Stimulated activated naive CD4-positive, alpha-beta T cell (primary cell): ENCODE measurements at places on chromosomes 1 and 21.

DNA sequence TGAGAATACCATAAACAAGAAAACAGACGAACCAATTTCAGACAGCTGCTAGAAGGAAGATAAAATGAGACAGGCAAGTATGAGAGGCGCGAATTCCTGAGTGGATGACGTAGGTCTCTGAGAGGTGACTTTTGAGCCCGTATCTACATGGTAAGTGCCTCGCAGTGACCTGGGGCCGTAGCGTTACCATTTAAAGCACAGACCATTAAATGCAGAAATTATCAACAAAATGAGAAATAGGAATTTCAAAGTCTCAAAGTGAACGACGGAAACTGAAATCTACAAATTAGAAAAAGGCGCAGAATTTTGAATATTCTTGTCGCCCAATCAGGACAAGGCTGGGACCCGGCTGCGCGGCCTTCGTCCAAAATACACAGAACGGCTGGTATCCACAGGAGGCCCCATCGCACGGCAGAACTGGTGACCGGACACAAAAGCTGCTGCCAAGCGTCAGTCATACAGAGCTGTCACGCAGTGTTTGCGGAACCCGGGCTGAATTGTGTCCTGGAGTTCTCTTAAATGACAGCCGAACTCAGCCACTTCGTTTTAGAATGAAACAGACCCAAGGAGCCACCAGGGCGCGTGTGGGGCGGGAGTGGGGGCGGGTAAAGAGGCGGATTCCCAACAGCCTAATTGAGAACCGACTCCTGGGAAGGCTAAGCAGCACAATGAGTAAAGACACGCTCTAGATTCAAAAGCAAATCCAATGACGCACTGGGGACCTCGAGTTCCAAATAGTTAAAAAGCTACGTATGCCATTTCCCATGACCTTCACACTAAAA, 13.8 kb upstream of the BOLA1 start:
- peak; percentile 83 for DNase-seq

DNA sequence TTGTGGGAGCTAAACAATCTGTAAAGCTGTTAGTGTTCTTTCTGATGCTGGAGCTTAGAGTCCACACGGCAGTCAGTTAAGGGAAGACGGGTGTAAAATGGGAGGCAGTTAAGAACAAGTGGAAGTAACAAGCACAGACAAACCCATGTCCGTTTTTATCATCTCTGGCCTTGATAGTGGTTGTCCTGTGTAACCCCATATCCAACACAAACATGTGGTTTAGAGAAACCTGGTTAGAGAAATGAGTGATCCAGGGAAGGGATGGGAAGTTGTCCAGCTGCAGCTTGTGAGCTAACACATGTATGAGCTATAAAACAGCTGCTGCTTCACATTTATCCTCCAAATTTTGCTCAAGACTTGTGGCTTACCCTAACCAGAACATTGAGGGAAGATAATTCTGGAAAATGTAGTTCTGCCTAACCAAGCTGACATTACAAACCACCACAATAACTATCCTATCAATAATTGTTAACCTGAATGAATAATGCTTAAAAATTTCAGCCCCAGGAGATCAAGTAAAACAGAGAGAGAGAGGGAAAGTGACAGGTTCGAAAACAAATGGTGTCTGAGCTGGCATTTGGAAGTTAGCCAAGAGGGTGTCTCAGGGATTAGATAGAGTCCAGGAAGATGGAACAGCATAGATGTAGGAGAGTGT, 10.6 kb upstream of the C1orf162 start:
- no peak for DNase-seq

DNA sequence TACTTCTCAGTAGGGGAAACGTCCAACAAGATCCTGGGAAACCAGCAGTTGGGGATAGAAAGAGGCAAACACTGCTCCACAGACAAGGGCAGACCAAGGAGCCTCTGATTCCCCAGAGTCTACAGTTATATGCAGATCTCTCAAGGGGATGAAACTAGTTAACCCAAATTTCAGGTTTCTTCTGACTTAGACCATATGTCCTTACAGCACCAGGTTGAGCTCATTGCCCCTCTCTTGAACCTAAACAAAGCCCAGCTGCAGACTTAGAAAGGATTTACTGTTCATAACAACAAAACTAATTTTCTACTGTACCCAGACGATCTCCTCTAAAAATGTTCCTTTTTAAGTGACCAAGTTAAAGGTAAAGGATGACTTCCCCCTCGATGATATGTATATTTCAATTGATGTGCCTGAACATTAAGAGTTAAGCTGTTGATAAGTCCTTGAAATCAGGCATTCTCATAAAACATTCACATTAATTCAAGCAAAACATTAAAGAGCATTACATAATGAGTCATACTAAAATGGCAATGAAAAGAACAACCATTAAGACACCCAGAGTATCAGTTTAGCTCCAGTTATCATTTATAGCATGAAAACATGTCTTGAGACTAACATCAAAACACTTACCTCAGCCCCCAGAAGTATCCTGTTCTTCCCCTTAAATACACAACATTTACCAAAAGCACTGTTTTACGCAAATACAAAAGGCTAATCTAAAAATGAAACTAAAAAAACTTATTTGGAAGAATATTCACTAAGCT, 24.1 kb downstream of the SMYD3 start:
- no peak for DNase-seq

GRCh38 chr1:211735208-211736170, 60.1 kb upstream of the NEK2 start:
- DNase-seq: no peak

- DNase-seq: no peak
Measured at GRCh38 chr1:41469706-41470105, 14.8 kb downstream of the EDN2 start.

DNA sequence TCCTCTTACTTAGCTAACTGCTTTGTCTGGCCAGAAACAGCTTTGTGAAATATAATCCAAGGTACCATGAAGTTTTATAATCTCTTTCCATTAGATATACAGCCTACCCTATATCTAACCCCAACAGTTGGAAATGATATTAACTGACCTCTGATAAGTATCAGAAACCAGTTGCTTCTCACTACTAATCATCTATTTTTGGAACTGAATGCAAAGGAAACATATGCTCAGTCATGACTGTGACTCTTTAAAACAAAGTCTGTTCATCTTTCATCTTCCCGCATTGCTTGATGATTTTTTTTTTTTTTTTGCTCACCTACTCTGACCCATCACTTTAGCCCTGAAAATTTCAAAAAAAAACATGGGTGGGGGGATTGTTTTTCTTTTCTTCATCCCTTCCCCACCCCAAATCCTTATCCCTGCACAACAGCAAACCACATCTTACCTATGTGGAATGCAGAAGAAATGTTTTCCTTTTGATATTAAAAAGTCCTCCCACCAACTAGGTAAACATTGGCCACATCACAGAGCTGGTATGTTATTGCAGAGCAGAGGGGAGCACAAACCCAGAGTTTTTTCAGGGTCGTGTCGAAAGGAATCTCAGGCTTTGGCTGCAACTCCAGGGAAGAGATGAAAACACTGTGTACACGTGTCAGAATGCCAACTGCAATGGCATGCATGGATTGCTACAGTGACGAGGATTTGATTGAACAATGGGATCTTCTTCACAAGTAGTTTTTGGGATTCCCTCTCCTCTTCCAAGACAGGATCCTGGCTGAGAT, 137.3 kb downstream of the SLC30A10 start:
- DNase-seq: no peak

DNA sequence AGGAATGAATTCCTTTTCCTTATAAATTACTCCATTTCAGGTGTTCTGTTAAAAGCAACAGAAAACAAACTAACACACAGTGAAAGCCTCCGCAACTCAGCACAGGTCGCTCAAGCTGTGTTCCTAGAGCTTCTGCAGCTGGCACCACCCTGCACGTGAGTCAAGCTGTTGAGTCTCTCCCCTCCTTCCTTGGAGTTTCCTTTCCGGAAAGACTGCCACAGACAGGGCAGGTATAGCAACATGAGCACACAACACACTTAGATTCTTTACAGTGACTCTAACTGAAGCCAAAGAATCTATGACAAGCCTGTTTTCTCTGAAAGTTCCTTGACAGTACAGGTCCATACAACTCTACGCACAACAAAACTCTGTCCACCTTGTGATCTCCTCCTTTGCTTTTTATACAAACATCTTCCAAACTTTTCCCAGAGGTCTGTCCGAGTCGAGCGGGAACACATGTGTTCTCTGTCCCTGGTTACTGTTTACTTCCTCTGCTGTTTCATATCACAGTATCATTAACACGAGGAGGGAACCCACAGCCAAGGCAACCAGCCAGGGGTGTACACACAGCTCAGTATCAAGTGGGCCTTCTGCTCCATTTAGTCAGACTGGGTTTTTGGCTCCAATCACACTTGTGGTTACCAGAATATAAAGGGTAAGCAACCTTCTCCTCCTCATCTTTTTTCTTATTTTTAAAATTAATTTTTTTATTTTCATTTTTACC, 38.7 kb upstream of the DESI2 start:
- DNase-seq: no peak

DNA sequence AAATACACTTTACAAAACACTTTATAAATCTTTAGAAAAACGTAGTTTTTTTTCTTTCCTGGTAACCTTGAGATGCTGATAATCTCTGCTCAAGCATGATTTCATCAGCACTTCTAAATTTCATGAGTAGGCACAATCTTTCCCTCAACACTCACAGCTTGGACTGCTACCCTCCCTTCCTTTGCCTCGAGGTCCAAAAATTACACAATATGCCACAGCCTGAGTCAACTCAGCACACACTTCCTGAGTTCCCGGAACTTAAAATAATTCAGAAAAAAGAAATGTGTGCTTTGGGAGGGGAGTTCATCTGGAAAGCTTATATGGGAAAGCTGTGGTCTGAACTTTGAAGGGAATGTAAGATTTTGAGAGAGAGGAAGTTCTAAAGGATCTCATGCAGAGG, 5.9 kb downstream of the CLCA2 start:
- no peak for DNase-seq

GRCh38 chr1:36888811-36889477, 145.4 kb downstream of the GRIK3 start:
- DNase-seq: no peak

DNA sequence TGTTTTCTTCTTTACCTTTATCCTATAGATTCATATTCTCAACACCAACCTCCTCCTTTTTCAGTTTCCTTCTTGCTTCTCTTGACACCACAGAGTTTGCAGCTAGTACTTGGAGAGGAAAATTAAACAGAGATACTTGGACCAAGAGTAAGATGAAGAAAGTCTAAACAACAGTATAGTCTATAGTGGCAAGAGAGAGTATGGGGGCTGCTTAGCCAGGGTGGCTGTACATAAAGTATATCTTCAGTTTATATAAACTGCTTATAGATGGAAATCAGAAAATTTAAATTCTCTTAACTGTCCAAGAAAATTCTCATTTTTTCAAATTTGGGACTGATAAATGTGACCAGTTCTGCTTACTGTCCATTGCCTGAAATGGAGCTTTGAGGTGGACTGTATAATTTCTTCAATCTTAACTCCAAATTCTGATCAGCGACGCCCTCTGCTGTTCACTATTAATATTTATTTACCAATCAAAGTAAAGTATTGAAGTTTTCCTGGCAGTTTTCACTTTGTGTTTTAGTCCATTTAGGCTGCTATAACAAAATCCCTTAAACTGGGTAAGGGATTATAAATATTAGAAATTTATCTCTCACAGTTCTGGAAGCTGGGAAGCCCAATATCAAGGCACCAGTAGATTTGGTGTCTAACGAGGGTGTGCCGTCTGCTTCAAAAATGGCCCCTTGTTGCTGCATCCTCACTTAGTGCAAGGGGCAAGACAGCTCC, 14.8 kb upstream of the METTL18 start:
- DNase-seq: no peak

- no peak for DNase-seq
Measured at GRCh38 chr1:22816803-22817202, 106.2 kb downstream of the EPHB2 start.

GRCh38 chr1:86052948-86053698, 103.4 kb downstream of the COL24A1 start:
- DNase-seq: no peak

- no peak for DNase-seq
Measured at GRCh38 chr21:45545236-45545570, 3.0 kb upstream of the SLC19A1 start.

- no peak for DNase-seq
Measured at GRCh38 chr1:78501203-78501602, 10.4 kb downstream of the PTGFR start.

DNA sequence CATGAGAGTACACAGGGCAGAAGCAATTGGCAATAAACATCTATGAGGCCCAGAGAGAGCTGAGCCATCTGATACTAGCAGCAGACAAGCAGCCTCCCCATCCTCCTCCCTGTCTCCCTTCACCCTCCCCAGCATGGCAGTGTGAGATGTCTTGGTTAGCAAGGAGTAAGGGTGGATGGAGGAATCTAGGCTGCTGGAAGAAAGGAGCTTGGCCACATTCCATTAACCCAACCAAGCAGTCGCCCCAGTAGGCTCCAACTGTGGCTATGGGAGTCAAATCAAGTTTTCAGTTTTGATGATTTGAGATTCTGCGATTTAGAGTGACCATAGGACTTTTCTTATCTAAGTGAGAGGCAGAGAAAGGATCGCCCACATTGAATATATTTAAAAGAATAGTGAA, 12.9 kb upstream of the RUNX1 start:
- no peak for DNase-seq

DNA sequence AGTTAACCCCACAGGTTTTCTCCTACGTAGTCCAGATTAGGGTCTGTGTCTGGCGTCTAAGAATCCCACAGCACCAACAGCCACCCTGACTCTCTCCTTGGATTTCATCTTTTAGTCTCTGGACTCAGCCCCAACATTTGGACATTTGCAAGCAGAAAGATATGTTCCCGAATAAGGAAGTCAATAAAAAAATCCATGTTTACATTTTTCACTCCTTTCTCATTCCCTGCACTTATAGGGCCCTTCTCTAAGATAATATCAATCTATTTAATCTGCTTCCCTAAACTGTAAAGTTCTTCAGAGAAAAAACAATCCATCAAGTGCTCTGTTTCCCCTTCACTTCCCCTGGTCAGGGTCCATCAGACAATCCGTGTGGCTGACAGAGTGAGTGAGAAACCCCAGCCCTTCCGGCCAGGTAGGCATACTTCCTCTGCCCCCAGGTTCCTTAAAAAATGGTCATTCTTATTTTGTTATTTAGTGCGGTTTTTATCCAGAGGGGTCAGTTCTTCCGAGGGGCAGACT, 105.9 kb upstream of the CDC42BPA start:
- DNase-seq: no peak

- no peak for DNase-seq
Measured at GRCh38 chr1:36471830-36472641, 7.9 kb upstream of the MRPS15 start.

DNA sequence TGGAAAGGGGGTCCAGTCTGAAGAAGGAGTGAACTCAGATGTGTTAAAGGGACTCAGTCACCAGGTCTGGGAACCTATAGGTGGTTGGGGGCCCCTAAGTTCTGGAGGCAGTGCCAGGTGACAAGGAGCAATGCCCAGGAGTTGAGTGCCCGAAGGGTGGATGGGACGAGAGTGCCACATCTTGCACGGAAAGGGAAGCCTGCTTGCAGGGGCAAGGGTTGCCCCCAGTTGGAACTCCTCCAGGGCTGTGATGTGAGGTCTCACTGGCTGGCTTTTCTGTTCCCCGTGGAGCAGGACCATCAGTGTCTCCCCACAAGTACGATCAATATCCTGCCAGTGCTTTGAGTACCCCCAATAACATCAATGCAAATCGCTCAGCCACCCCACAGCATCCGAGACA, 107.3 kb downstream of the TOMM20 start:
- no peak for DNase-seq
